ENCODE measurements at places on chromosomes 11 and 22.

DNA sequence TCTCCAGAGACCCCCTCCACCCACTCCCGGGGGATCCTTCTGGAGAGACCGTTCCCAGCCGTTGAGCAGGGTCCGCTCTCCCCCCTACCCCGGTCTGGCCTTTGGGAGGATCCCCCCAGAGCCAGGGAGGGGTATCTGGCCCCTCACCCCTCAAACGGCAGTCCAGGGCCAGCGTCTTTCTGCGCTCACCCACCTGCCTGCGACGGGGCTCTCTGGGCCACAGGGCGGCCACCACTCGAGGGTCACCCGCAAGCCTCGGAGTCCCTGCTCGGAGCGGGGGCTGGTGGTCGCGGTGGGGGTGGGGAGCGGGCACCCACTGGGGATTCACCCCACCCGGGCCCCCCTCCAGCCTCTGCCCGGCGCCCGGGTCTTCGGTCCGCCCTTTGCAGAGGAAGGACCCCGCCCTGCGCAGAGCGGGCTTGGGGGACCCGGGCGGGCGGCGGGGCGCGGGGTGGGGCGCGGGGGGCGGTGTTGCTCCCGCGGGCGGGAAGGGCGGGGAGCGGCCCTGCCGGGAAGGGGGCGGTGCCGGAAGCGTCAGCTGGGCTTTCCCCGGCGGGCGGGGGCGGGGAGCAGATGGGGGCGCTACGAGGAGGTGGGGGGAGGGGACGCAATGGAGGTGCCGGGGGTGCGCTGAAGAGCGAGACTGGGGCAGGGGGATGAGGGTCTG is 16.6 kb downstream of the CRELD2 start:
- H3K27me3 ChIP-seq = no peaks in the 10 kb centered on the region
- peak; percentile 89 for DNase-seq
- peak overlapping the region; percentile 48 for H3K4me3 ChIP-seq
- peaks cover 14% of the 10 kb centered on the region for H3K4me1 ChIP-seq
- H3K27ac ChIP-seq = peak overlapping the region; percentile 64

- H3K4me3 ChIP-seq = no peak overlapping the region
- H3K36me3 ChIP-seq = no peaks in the 10 kb centered on the region
- no peaks in the 10 kb centered on the region for H3K4me1 ChIP-seq
- H3K27ac ChIP-seq = no peak overlapping the region
Observed at GRCh38 chr11:28223577-28223976, 115.4 kb downstream of the METTL15 start.

DNA sequence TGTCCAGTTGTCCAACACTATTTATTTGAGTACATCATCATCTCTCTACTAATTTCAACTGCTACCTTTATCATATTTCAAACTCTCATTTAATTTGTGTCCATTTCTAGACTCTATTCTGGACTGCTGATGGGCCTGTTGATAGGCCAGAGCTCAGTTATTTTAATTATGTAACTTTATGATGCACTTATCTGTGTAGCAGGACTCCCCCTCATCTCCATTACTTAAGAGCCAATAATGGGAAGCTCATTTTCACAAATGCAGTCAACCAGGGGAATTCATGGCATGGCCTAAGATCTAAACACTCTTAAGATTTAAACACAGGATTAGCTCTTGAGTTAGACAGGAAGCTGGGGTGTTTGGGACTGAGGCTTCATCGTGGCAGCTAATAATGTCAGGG is 21.4 kb downstream of the KCNQ1OT1 start:
- H3K36me3 ChIP-seq = no peaks in the 10 kb centered on the region
- H3K4me3 ChIP-seq = no peak overlapping the region

DNA sequence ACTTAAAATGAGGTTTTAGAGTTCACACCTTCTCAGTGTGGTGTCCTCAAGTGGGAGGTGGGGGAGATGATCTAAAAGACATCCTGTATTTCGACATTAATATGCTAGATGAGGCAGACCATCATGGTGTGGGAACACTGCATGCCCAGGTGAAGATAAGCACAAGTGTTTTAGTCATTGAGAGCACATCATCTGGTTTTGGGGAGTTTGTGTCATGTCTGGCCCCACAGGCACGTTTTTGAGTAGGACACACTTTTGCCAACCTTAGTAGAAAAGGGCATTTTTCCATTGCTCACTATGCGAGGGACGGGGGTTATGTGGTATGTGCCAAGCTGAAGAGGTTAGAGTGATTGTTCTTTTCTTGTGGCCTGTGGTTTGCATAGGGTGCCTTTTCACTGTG is 189.3 kb downstream of the DBX1 start:
- H3K36me3 ChIP-seq = no peaks in the 10 kb centered on the region
- H3K27ac ChIP-seq = no peak overlapping the region
- no peaks in the 10 kb centered on the region for H3K4me1 ChIP-seq
- H3K4me3 ChIP-seq = no peak overlapping the region
- no peak for DNase-seq
- H3K27me3 ChIP-seq = no peaks in the 10 kb centered on the region

DNA sequence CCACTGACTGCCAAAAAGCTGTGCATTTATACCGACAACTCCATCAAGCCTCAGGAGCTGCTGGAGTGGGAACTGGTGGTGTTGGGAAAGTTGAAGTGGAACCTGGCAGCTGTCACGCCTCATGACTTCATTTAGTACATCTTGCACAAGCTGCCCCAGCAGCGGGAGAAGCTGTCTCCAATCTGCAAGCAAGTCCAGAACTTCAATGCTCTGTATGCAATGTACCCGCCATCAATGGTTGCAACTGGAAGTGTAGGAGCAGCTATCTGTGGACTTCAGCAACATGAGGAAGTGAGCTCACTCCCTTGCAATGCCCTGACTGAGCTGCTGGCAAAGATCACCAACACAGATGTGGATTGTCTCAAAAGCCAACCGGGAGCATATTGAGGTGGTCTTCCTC is at the start of gene SLC22A25:
Gene SLC22A25 (minus strand): TSS at position 67 of the 400 bp plus-strand sequence. CDS start 13,947 bp downstream, outside the sequence.
- no peak within 1 kb of the TSS for H3K4me3 ChIP-seq
- DNase-seq = no peak
- no peaks in the 10 kb centered on the region for H3K36me3 ChIP-seq
- H3K27ac ChIP-seq = no peak within 1 kb of the TSS
- no peaks in the 10 kb centered on the region for H3K27me3 ChIP-seq

Data from pancreas (tissue), 10 donors.